ENCODE measurements at places on chromosomes 5 and 9. TPM values are rescaled to one million over a fixed set of nuclear protein-coding genes. Genes with fewer than 3 reads are reported as not detected.

Gene WDR31
- total RNA-seq, result 2.1 TPM

Gene GPR151
- not detected for total RNA-seq

Gene ANXA2R
- total RNA-seq, result 1.2 TPM

Gene ZNF354B
- total RNA-seq, result 10.1 TPM

Gene BHMT2
- 1.2 TPM for total RNA-seq

Gene OTP
- total RNA-seq, result not detected

Gene WDR41
- 121 TPM for total RNA-seq

Gene ZNF883
- 1.2 TPM for total RNA-seq

Gene SLC6A19
- total RNA-seq, result not detected

Gene FOXD4L5
- total RNA-seq, result 0.09 TPM

Gene GPR150
- under 0.01 TPM for total RNA-seq

Gene RELL2
- 3.9 TPM for total RNA-seq

Gene RMRP
- 680 TPM for total RNA-seq

Gene EIF4EBP3
- total RNA-seq, result 0.28 TPM

Gene VCAN
- total RNA-seq, result 2,662 TPM

Gene ADAMTSL1
- total RNA-seq, result 531 TPM

Gene CORO2A
- 0.30 TPM for total RNA-seq

Gene SPINK7
- not detected for total RNA-seq

Gene GFPT2
- 233 TPM for total RNA-seq

Gene ROPN1L
- total RNA-seq, result 0.14 TPM

Gene IL9
- total RNA-seq, result not detected

Gene ARL14EPL
- not detected for total RNA-seq

Gene PCAT7
- total RNA-seq, result 0.30 TPM

Gene PCDHB1
- not detected for total RNA-seq

Gene NR5A1
- total RNA-seq, result not detected

Gene SLC34A3
- not detected for total RNA-seq

Gene AJM1
- 2.1 TPM for total RNA-seq

Gene ACTL7A
- total RNA-seq, result not detected

Gene LPAR1
- total RNA-seq, result 82.0 TPM

Gene MAMDC2
- total RNA-seq, result 0.30 TPM

Gene OCLN
- total RNA-seq, result 0.59 TPM

Gene TOMM5
- total RNA-seq, result 163 TPM

Gene LRRC8A
- 29.4 TPM for total RNA-seq

Gene AFAP1L1
- total RNA-seq, result 3.4 TPM

Gene DOCK8
- total RNA-seq, result under 0.01 TPM

Gene MLANA
- 0.05 TPM for total RNA-seq
